ENCODE measurements at places on chromosomes 12 and 14. TPM values are rescaled to one million over a fixed set of nuclear protein-coding genes. Genes with fewer than 3 reads are reported as not detected.

- DNase-seq = no peak
These were observed 5.0 kb upstream of the OR10P1 start for GRCh38 chr12:55631733-55632132.

EML5 gene
- 1.1 TPM for total RNA-seq

PPP4R4 gene
- 0.68 TPM for total RNA-seq

DNA sequence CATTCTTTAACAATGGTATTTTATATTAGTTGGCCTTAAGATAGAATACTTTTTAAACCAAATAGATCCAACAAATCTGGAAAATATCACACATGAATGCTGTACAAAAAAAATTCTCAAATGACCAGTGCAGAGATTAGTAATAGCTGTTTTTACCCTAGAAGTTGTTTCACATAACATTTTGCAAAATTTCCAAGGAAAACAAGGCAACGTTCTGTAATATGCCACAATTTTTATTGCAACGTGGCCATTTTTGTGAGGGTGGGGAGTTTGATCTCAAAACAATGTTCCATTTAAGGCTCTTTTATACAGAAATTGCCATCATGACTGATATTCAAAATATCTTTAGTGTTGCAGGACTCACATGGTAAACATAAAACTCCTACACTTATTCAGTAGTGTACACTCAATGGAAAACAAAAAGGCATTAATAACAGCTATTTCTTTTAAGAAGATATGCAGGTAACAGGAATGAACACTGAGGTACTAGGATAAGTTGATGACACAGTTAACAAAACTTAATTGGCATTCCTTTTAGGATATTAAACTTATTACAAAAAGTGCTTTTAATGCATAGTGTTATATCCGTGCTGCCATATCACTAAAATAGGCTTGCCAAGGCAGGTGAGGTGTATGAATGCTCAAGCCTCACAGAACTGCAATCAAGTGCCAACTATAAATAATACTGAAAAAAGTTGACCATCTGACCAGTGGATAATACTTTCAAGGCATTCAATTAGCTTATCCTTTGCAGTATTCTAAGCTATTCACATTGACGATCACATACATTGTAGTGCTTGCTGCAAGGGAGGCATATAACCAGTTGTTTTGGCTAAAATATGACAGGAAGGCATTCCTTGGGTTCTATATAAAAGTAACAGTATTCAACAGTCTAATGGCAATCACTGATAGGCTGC, 2.3 kb downstream of the CFL2 start:
- DNase-seq = no peak

GPR84 gene
- not detected for total RNA-seq
